Ascending aorta (tissue), 2 donors: ENCODE measurements at places on chromosomes 3 and 15.

- H3K27ac ChIP-seq: peak overlapping the region; percentile 33
- H3K27me3 ChIP-seq: no peaks in the 10 kb centered on the region
- peaks cover 2% of the 10 kb centered on the region for H3K4me1 ChIP-seq
- no peak for DNase-seq
- H3K36me3 ChIP-seq: peaks cover 18% of the 10 kb centered on the region
- no peak overlapping the region for H3K4me3 ChIP-seq
Measured at GRCh38 chr3:146209371-146209770, 41.5 kb downstream of the PLSCR4 start.

GRCh38 chr3:41640076-41640475 lies 321.8 kb downstream of the ULK4 start:
- H3K27me3 ChIP-seq: no peaks in the 10 kb centered on the region
- DNase-seq: no peak
- no peak overlapping the region for H3K4me3 ChIP-seq
- H3K4me1 ChIP-seq: no peaks in the 10 kb centered on the region
- no peaks in the 10 kb centered on the region for H3K36me3 ChIP-seq

- H3K27ac ChIP-seq: no peak overlapping the region
- H3K27me3 ChIP-seq: no peaks in the 10 kb centered on the region
- no peak for DNase-seq
- no peaks in the 10 kb centered on the region for H3K4me1 ChIP-seq
- H3K36me3 ChIP-seq: no peaks in the 10 kb centered on the region
Measured at GRCh38 chr15:57526076-57526475, 65.6 kb upstream of the MYZAP start.

- H3K4me1 ChIP-seq: no peaks in the 10 kb centered on the region
- no peaks in the 10 kb centered on the region for H3K36me3 ChIP-seq
- no peak overlapping the region for H3K4me3 ChIP-seq
- H3K27me3 ChIP-seq: no peaks in the 10 kb centered on the region
- DNase-seq: no peak
- no peak overlapping the region for H3K27ac ChIP-seq
Measured at GRCh38 chr15:64222573-64223366, 59.9 kb upstream of the PPIB start.

- no peaks in the 10 kb centered on the region for H3K4me1 ChIP-seq
- no peak overlapping the region for H3K4me3 ChIP-seq
- no peak overlapping the region for H3K27ac ChIP-seq
- DNase-seq: no peak
- peaks cover 49% of the 10 kb centered on the region for H3K36me3 ChIP-seq
Measured at GRCh38 chr3:156548902-156549301, 6.0 kb downstream of the SSR3 start.

DNA sequence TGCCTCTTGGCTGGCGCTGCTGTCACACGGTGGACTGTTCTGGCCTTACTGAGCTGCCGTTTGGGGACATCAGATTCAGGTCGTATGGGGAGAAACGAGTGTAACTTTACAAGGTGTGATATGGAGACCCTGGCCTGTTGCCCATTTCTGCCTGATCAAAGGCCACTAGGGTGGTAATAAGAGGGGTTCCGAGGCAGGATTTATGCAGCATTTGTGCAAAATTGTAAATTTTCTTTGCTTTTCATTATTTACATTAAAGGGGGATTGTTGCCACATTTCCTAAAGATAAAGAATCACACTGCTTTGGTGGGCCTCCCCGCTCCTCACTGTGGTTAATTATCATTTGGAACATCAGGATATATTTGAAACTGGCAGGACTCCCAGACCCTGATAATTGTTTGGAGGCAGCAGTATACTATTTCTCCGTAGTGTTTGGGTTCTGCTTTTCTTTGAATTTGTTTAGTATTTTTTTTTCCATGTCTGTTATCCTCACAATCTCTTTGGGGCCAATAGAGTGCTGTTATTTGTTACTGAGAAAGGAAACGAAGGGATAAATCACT lies 891 bp downstream of the NXPE3 start:
- H3K27ac ChIP-seq: peak overlapping the region; percentile 94
- peaks cover 4% of the 10 kb centered on the region for H3K4me1 ChIP-seq
- peaks cover 15% of the 10 kb centered on the region for H3K36me3 ChIP-seq
- H3K4me3 ChIP-seq: peak overlapping the region; percentile 75

- H3K4me1 ChIP-seq: no peaks in the 10 kb centered on the region
- H3K27ac ChIP-seq: no peak overlapping the region
- H3K4me3 ChIP-seq: no peak overlapping the region
- no peak for DNase-seq
- H3K36me3 ChIP-seq: peaks cover 44% of the 10 kb centered on the region
Measured at GRCh38 chr3:42914771-42915515, 9.0 kb downstream of the ZNF662 start.

DNA sequence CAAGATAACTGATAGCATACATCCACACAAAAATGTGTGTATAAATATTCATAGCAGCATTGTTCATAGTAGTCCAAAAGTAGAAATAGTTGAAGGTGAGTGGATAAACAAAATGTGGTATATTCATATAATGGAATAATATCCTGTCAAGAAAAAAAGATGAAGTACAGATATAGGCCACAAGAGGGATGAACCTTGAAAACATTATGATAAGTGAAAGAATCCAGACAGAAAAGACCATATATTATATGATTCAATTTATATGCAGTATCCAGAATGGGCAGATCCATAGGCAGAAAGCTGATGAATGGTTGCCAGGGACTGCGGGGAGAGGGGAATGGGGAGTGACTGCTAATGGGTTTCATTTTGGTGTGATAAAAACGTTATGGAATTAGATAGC lies 54.3 kb upstream of the TNIK start:
- no peaks in the 10 kb centered on the region for H3K4me1 ChIP-seq
- DNase-seq: no peak
- H3K27me3 ChIP-seq: no peaks in the 10 kb centered on the region

DNA sequence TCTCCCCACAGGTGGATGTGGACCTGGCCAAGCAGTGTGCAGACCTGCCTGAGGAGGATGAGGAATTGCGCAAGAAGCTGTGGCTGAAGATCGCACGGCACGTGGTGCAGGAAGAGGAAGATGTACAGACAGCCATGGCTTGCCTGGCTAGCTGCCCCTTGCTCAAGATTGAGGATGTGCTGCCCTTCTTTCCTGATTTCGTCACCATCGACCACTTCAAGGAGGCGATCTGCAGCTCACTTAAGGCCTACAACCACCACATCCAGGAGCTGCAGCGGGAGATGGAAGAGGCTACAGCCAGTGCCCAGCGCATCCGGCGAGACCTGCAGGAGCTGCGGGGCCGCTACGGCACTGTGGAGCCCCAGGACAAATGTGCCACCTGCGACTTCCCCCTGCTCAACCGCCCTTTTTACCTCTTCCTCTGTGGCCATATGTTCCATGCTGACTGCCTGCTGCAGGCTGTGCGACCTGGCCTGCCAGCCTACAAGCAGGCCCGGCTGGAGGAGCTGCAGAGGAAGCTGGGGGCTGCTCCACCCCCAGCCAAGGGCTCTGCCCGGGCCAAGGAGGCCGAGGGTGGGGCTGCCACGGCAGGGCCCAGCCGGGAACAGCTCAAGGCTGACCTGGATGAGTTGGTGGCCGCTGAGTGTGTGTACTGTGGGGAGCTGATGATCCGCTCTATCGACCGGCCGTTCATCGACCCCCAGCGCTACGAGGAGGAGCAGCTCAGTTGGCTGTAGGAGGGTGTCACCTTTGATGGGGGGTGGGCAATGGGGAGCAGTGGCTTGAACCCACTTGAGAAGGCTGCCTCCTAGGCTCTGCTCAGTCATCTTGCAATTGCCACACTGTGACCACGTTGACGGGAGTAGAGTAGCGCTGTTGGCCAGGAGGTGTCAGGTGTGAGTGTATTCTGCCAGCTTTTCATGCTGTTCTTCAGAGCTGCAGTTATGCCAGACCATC lies 8.6 kb downstream of the VPS18 start:
- peak; percentile 73 for DNase-seq
- H3K4me1 ChIP-seq: peaks cover 19% of the 10 kb centered on the region
- peaks cover 56% of the 10 kb centered on the region for H3K36me3 ChIP-seq
- no peak overlapping the region for H3K4me3 ChIP-seq
- no peaks in the 10 kb centered on the region for H3K27me3 ChIP-seq

DNA sequence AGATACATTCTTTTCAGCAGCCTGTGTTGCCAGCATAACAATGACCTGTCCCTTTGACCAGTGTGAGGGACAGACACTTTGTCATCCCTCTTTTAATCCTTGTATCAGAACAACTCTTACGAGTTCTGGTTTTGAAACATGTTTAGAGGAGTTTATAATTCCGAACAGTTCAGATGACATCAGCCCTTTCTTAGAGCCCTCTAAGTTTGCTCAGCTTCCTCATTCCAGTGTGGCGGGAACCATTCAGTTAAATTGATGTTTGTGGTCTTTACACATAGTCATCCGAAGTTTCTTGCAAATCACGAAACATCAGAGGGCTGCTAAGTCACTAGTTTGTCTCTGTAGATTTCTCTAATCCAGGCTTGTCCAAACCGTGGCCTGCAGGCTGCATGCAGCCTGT lies 102.5 kb downstream of the AKAP13 start:
- H3K36me3 ChIP-seq: peaks cover 4% of the 10 kb centered on the region
- no peaks in the 10 kb centered on the region for H3K27me3 ChIP-seq
- no peak overlapping the region for H3K4me3 ChIP-seq
- H3K27ac ChIP-seq: no peak overlapping the region

DNA sequence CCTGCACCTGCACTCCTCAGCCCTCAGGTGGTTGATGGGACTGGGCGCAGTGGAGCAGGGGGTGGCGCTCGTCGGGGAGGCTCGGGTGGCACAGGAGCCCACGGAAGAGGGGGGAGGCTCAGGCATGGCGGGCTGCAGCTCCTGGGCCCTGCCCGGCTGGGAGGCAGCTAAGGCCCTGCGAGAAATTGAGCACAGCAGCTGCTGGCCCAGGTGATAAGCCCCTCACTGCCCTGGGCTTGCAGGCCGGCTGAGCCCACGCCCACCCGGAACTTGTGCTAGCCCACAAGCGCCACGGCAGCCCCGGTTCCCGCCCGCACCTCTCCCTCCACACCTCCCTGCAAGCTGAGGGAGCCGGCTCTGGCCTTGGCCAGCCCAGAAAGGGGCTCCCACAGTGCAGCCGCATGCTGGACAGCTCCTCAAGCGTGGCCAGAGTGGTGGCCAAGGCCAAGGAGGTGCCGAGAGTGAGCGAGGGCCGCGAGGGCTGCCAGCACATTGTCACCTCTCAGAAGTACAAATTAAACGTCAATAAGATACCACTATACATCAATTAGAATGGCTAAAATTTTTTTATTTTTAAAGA lies 5.1 kb upstream of the VHL start:
- no peak overlapping the region for H3K27ac ChIP-seq
- no peaks in the 10 kb centered on the region for H3K4me1 ChIP-seq
- no peak overlapping the region for H3K4me3 ChIP-seq
- DNase-seq: no peak

GRCh38 chr3:83193526-83193925 lies 1432.1 kb upstream of the GBE1 start:
- H3K27me3 ChIP-seq: no peaks in the 10 kb centered on the region
- no peaks in the 10 kb centered on the region for H3K4me1 ChIP-seq
- H3K27ac ChIP-seq: no peak overlapping the region
- no peaks in the 10 kb centered on the region for H3K36me3 ChIP-seq

DNA sequence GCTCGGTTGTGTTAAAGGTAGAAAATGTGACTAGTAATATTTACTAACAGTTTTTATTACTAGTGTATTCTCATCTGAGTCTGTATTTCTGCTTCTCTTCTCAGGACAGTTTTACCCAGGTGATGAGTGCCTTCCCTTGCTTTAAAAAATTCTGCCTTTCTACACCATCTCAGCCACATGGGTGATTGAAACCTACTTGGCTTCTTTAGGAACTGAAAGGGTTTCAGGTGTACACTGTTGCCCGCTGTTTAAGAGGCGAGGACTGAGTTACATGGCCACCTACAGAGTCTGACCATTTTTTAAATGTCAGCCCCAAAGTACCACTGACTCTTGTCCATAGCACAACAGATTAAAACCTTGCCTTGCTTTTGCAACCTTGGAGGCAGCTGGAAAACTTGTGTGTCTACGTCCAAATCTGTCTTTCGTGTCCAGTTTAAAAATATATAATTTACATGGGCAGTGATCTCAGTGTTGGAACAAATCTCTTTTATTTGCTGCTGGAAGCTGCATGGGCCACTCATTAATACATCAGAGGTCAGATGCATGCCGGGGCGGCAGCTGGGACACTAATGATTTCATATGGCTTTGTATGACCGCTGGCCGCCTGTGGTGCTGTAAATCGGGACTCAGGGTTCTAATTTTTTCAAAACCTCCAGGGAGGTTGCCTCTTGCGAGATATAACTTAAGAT lies 44.6 kb downstream of the TRIM71 start:
- no peak overlapping the region for H3K4me3 ChIP-seq
- H3K36me3 ChIP-seq: no peaks in the 10 kb centered on the region
- H3K4me1 ChIP-seq: no peaks in the 10 kb centered on the region
- H3K27ac ChIP-seq: no peak overlapping the region

GRCh38 chr3:197366301-197367044 lies 68.1 kb upstream of the DLG1 start:
- H3K4me3 ChIP-seq: no peak overlapping the region
- H3K4me1 ChIP-seq: peaks cover 12% of the 10 kb centered on the region
- no peaks in the 10 kb centered on the region for H3K27me3 ChIP-seq
- H3K36me3 ChIP-seq: no peaks in the 10 kb centered on the region

DNA sequence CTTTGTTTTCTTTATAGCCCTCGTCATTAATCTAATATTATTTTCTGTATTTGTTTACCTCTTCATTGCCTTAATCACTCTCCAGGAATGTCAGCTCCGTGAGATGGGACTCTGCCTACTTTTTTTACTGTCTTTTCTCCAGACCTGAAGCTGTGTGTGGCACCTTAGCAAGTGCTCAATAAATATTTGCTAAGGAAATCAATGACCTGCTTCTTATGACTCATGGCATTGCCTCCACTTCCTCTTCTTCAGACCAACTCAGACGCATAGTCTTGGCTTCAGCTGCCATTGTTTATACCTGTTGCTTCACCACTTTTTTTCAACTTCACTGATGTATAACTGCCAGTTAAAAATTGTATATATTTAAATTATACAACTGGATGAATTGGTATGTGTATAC lies 218.5 kb upstream of the CMC1 start:
- DNase-seq: no peak
- no peaks in the 10 kb centered on the region for H3K4me1 ChIP-seq
- H3K27ac ChIP-seq: no peak overlapping the region
- H3K36me3 ChIP-seq: no peaks in the 10 kb centered on the region
- H3K27me3 ChIP-seq: no peaks in the 10 kb centered on the region

GRCh38 chr15:40082195-40082883 lies 26.3 kb downstream of the BMF start:
- H3K27me3 ChIP-seq: no peaks in the 10 kb centered on the region
- no peaks in the 10 kb centered on the region for H3K36me3 ChIP-seq
- H3K27ac ChIP-seq: peak overlapping the region; percentile 20
- peaks cover 9% of the 10 kb centered on the region for H3K4me1 ChIP-seq

- DNase-seq: no peak
- no peaks in the 10 kb centered on the region for H3K27me3 ChIP-seq
- H3K4me1 ChIP-seq: no peaks in the 10 kb centered on the region
Measured at GRCh38 chr3:171940151-171940649, 97.1 kb downstream of the TMEM212 start.

- no peak for DNase-seq
- H3K27me3 ChIP-seq: no peaks in the 10 kb centered on the region
- H3K4me3 ChIP-seq: no peak overlapping the region
- no peaks in the 10 kb centered on the region for H3K4me1 ChIP-seq
Measured at GRCh38 chr3:140505213-140505612, 172.7 kb upstream of the TRIM42 start.

- H3K27me3 ChIP-seq: no peaks in the 10 kb centered on the region
- no peaks in the 10 kb centered on the region for H3K36me3 ChIP-seq
- DNase-seq: no peak
- H3K4me1 ChIP-seq: no peaks in the 10 kb centered on the region
- H3K27ac ChIP-seq: no peak overlapping the region
Measured at GRCh38 chr3:120661106-120661905, 20.7 kb downstream of the HGD start.

GRCh38 chr3:72145506-72146380 lies 360.8 kb upstream of the PROK2 start:
- H3K36me3 ChIP-seq: no peaks in the 10 kb centered on the region
- no peak overlapping the region for H3K4me3 ChIP-seq
- no peak overlapping the region for H3K27ac ChIP-seq
- peaks cover 10% of the 10 kb centered on the region for H3K4me1 ChIP-seq
- H3K27me3 ChIP-seq: no peaks in the 10 kb centered on the region
